ENCODE measurements at places on chromosomes 1 and 21.

DNA sequence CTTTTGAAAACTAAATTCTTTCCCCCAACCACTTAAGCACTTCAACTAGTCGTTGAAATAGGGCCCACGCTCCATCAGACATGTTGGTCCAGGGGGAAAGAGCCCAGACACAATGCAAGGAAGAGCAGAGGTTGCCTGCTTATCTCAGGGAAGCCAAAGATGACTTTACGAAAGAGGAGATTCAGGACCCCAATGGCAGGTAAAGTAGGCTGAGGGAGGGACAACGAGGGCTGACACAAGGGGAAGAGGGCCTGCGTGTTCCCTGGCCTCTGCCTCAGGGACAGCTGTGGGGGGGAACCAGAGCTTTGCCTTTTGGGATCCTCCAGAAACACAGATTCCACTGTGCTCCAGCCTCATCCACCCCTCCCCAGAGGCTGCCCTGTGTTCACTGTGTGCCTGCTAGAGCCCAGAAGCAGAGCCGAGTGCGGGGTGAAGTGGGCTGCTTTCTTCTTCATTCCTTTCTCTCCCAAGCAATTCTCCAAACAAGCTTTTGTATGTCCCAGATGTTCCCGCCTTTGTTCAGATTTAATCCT, 135.5 kb upstream of the GRIK3 start:
- DNase-seq: no peak

GRCh38 chr1:110032327-110032726, 2.1 kb upstream of the STRIP1 start:
- DNase-seq: no peak

GRCh38 chr1:30406996-30407864, 316.2 kb downstream of the MATN1 start:
- no peak for DNase-seq

DNA sequence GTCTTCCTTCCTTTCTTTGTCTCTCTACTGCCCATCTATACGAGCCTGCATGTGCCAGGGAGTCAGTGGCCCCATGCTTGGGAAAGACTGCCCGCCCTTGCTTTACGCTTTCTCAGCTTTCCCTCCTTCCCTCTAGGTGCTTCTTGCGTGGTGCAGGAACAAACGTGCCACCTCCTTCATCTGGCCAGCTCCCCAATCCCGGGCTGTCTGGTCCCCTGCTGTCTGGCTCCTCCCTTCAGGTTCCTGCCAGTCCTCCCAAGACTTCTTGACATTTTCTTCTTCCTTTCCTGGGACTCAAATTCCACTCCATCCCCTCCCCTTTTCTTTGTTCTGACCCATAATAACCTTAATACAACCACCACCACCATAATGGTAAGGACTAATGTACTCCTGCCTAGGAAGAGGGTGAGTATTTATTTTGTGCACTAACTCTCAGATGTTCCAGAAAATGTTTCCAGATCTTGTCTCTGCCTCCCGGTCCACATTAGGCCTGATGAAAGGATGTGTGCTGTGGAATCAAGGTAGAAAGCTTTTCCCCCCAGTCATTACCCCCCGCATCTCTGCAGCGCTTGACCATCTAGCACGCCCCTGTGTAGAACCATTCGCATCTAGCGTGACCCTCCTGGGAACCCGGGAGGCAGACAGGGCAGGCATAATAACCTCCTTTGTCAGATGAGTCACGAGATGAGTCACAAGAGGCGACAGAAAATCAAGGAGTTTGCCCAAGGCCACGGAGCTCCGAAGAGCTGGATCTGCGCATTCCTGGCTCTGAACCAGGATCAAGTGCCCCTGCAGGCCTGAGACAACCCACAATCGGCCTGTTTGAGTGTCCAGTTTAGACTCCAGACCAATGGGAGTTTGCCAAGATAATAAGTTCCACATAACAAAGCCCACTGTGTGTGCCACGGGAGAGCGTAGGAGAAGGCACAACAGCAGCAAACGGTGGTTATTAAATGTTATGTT, 60.1 kb upstream of the NEK2 start:
- peak; percentile 94 for DNase-seq

- DNase-seq: no peak
These were observed 6.0 kb upstream of the MYOG start for GRCh38 chr1:203091761-203092330.

DNA sequence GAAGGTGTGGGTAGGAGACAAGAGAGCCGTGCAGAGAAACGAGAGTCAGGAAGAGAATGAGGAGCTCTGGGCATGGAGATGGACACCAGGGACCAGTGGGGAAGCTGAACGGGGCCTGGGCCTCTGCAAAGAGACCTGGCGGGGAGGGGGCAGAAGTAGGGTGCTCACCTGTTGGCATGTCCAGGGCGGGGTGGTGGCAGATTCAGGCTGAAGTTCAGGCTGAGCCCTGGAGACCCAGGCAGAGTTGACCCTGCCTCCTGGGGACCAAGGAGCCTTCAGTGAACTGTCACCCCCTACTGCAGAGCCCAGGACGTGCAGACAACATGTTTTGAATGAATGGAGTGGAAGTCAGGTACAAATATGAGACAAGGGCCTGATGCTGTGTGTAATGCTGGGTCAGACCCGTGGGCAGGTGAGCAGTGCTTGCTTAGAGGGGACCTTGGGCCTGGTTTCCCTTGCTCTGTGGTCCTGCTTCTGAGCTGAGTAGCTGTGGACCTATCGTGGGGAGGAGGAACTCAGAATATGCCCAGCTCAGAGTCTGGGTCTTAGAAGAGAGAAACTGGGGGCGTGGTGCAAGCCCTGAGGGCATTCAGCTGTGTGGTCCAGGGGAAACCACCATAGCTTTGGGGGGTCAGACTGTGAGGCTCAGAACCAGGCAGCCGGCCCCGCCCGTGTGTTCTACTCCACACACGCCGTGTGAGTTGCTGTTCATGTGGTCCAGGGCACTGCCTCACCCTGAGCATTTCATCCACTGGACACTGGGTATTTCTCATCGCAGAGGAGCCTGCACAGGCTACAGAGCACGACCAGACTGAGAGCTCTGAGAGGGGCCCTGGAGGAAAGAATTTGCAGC, 21.3 kb upstream of the UMODL1 start:
- DNase-seq: no peak

DNA sequence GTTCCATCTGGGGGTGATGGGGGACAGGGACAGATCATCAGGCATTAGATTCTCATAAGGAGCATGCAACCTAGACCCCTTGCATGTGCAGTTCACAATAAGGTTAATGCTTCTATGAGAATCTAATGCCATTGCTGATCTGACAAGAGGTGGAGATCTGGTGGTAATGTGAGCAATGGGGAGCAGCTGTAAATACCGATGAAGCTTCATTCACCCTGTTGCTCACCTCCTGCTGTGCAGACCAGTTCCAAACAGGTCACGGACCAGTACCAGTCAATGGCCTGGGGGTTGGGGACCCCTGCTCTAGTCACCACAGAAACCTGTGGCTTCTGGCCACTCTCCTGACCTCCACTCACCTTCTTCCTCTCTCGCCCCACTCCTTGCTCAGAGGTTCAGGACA, 229.9 kb downstream of the PTPRU start:
- no peak for DNase-seq

GRCh38 chr1:176894450-176894849, 270.1 kb downstream of the ASTN1 start:
- DNase-seq: no peak

- no peak for DNase-seq
These were observed 262.5 kb downstream of the GRIK1 start for GRCh38 chr21:29677326-29677725.

GRCh38 chr1:116020668-116021272, 44.5 kb downstream of the SLC22A15 start:
- peak; percentile 60 for DNase-seq

DNA sequence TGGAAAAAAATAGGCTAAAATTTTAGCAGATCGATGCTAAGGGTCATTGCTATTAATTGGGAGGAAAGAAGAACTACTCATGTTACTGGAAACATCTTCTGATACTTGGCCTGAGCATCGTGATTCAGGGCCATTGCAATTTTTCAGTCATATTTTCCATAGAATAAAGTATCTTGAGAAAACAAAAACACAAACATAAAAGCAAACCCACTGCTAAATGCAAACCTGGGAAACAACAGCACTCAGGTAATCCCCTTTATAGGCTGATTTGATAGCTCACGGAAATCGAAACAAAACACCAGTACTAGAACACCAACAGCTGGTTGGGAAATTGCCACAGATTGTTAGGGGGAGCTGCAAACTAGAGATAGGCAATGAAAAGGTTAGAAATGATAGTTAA, 172.9 kb upstream of the ESRRG start:
- DNase-seq: no peak

DNA sequence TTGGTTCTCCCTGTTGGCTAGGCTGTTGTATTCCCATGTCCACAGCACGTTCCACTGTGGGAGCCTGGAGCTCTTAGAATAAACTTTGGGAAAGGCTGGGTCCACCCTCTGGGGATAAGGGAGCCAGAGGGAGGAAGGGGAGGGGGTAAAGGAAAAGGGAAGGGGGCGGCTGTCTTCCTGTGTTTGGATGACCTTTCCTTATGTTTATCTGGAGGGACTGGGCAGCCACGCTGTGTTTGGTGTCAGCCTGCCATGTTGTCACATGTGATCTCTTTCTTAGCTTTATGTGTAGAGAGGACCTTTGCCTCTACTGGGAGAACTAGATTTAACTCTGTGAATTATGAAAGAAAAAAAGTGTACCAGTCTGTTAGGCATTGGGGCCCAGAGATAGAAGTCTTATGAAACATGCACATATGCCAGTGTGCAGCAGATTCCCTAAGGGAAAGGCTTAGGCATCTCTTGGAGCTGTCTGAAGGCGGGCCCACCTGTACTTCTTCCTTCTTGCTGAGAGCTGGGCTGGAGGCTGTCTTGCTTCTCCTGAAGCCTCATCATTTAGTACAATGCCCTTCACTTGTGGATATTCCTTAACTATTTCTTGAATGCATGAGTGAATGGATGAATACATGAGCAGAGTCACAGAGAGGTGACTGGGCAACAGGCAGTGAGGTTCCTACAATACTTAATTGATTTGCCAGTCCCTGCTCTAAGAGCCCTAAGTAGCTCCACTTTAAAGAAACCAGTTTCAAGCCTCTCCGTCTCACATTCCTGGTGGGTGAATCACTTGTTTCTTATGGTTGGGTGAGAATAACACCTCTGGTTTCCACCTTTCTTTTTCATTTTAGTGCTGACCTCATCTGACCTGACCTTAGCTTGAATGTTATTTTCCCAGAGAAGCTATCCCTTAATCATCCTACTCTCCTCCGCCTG, 62.5 kb upstream of the ARHGAP29 start:
- peak; percentile 86 for DNase-seq

GRCh38 chr1:16397120-16397519, 30.1 kb downstream of the SZRD1 start:
- DNase-seq: no peak

DNA sequence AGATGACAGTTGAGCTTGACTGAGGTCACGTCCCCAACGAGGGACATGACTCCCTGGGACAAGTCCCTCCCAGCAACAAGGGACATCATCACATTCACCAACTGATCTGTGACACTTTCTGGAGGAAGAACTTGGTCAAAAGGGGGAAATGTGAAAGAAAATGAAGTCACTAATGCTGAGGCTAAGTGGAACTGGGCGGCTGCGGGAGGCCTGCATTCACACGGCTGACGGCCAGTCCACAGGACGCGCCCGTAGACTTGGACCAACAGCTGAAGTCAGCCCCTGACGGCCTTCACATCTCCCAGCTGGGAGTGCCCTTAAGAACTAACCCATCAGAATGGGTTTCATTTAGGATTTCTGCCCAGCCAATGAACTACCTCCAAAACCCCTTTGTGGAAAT, 26.6 kb downstream of the POFUT2 start:
- DNase-seq: no peak

- DNase-seq: no peak
These were observed 634.0 kb upstream of the CHRM3 start for GRCh38 chr1:238752327-238752726.

GRCh38 chr21:27505516-27505915, 538.6 kb upstream of the ADAMTS5 start:
- DNase-seq: peak; percentile 27

DNA sequence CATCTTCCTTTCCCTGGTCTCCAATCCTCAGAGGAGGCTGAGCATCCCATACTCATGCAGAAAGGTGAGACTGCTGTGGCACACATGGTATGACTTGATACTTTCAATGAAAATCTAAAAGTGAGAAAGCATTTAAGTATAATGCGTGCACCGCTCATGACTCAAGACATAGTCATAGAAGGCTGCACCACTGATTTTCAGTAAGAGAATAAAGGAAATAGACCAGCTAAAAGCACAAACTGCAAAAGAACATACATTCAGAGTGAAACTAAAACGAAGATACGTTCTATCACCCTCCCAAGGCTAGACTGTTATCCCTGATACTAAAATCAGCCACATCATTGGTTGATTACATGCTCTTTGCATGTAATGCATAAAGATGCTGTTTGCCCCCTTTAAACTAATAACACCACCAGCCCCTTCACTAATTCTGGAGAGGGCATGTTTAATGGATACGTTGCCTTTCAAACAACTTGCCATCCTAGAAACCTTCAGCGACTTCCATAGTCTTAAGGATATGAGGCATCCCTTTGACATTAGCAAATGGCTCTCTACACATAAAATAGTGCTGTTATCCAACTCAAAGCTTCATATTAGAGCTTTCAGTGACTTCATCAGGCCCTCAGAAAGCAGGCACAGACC, 2.1 kb downstream of the PLD5 start:
- DNase-seq: no peak

GRCh38 chr21:40120940-40121575, 253.8 kb downstream of the PCP4 start:
- DNase-seq: peak; percentile 27

GRCh38 chr1:22320587-22321344, 130.9 kb upstream of the ZBTB40 start:
- DNase-seq: no peak

DNA sequence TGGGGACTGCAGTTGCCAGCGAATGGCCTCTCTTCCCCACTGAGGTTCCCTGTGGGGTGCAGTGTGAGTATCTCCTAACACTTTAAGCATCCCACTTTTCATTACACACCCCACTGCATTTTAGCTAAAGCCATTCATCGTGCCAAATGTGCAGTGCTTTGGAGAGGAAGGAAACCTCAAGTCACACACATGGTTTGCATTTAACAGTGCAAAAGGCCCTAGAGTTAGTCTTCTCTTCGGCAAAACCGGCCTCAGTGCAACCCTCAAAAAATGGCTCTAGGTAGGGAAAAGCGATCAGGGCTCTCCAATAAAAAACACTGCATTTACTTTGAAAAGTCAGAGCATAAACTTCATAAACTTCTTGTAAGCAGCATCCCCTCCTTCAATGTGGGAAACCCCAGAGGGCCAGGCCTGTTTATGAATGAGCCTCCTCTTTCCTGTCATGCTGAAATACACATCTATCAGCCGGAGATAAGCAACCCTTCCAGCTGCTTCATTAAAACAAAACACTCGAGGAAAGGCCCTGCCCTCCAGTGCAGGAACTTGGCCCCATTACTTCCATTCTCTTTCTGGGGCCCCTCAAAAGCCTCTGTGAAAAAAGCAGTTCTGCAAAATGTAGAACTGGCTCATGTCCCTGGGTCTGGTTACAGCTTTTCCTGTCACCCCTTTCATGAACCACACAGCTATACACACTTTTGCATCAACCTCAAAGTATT, 184.0 kb downstream of the CDC7 start:
- DNase-seq: no peak

DNA sequence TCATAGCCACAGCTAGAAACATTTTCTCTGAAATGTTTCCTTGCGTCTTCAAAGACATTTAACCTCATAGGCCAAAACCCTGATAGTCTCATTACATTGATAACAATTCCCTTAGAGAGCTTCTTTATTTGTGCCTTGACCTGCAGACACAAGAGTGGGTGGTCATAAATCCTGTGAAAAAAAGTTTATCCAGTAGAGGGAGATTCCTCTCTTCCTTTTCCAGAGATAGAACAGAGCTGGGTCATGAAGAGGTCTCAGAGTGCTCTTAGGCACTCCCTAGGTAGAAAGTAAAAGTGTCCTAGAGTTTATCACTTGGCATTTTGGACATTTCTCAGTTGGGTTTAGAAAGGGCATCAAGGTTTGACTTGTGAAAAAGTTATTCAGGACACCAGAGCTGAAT, 426.1 kb downstream of the NUF2 start:
- DNase-seq: no peak
